Right ventricle myocardium inferior (tissue), 1 donor: ENCODE measurements at places on chromosomes 2 and 18.

- no peak for DNase-seq
Observed at GRCh38 chr2:219836647-219837177, 209.3 kb downstream of the SLC4A3 start.

DNA sequence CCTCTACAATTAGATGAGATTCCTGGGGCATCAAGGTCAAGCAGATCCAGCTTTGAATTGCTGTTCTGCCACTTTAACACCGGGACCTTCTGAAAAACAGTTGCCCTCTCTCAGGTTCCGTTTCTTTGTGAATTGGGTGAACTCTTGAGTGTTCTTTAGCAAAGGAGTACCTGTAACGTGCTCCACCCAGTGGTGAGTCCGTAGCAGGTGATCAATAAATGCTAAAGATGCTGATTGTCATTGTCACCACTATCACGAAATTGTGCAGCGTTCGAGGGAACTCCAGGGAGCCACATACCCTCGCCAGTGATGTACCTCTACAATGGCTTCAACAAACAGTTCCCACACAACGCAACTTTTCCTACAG, 81.9 kb downstream of the TCF7L1 start:
- no peak for DNase-seq

DNA sequence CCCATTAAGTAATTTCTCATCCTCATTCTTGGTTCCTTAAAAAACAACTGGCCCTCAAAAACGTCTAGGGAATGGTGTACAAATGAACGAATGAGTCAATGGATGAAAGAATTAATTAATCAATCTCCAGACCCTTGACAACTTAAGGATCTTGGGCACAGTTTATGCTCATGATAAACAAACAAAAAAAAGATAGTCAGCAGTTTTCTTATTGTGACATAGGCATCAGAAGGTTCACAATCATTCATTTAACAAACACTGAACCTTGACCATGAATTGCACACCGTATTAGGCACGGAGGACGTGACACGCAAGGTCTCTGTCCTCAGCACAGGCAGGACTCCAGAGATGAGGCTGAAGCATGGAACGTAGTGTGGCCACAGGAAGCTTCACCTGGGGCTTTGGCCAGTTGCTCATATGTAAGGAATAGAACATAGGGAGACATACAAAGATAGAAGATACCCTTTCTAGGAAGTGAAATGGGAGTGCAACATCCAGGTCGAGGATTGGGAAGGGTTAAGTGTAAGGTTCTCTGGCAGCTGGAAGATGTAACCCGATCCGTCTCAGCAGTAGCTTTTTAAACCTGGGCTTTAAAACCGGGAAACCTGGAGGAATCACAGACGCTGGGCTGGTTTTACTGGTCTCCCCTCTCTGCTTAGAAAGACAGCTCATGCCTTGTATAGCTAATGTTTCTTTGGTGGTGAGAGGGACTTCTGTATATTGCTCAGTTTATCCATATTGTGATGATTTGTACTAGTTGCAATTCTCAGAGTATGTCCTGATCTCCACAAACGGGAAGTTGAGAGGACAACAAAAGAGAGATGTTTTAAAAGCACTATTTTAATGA, 8.9 kb upstream of the LTBP1 start:
- no peak for DNase-seq

DNA sequence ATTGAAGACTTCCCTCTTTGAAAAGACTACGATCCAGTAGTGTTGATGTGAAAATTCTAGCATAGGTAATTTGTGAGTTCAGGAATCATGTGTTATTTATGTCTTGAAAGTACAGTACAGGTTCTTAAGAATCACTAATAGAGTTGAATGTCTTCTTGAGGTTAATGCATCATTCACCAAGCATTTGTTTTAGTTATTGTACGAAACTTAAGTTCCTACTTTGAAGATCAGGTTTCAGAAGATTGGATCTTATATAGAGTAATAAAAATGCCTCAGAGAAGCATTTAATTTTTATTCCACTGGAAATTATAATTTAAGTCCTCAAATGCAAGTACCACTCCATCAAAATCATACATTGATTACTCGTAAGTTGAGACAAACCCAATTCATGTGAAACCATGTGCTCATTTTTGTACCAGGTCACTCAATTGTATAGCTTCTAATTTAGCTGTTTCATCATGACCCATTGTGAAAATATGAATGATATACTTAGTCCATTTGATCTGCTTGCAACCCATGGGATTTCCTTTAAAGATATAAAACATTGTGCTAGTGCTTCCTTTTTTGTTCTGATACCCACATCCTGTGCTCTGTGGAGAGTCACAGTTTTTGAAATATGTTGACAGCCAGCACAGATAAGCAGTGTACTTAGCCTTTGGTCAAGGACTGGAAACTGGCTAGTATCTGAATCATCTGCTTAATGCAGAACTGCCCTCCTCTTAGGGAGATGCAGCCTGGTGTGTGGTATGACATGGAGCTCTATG, 22.5 kb upstream of the RAB27B start:
- no peak for DNase-seq

- no peak for DNase-seq
Observed at GRCh38 chr2:64350996-64351395, 103.0 kb upstream of the LGALSL start.

DNA sequence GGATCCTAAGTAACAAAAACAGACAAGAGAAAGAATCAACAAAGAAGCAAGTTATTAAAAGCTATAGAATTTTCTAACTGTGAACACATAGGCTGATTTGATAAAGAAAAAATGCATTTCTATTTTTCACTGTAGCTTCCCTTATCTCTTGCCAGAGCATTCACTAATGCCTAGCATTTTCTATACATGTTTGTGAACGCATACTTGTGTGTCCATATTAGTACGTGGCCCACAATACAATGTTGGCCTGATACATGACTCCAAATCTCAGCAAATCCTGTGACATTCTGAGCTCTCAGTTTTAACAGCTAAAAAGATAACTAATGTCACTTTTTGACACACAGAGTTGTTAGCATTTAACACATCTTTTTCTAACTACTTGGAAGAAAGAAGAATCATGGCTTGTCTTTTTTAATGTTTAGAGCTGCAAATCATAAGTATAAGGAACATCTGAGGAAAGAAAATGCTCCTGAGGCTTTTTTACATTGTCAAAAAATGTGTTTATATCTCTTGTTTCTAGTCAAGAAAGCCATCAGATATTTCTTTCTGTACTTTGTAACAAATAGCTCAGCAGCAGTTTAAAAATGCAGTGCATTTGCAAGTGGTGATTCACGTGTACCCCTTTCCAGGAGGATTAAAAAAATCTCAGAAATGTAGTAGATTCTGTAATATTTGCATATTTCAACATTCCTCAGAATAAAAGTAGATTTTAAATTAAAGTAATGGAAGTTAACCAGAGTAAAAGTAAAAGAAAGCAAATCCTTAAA, 1646.8 kb upstream of the TMEFF2 start:
- no peak for DNase-seq

- no peak for DNase-seq
Observed at GRCh38 chr2:4873876-4874593, 818.1 kb upstream of the SOX11 start.

DNA sequence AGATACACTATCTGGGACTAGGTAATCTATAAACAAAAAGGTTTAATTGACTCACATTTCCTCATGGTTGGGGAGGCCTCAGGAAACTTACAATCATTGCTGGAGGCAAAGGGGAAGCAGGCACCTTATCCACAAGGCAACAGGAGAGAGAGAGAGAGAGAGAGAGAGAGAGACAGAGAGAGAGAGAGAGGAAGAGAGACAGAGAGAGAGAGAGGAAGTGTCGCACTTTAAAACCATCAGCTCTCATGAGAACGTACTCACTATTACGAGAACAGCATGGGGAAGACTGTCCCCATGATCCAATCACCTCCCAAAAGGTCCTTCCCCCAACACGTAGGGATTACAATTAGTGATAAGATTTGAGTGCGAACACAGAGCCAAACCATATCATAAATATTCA, 253.5 kb upstream of the TRIB2 start:
- DNase-seq: no peak
